ENCODE measurements at places on chromosomes 3 and 15.
A peak's percentile ranks its signal among the peaks of the same experiment; 100 is the strongest.

GRCh38 chr15:87743562-87743961, 513.0 kb downstream of the NTRK3 start:
- DNase-seq = no peak

GRCh38 chr3:52730681-52731080, 24.8 kb downstream of the SPCS1 start:
- no peak for DNase-seq

GRCh38 chr3:177337541-177338331, 140.5 kb upstream of the TBL1XR1 start:
- DNase-seq = peak; percentile 63

GRCh38 chr3:174951034-174951433, 91.9 kb downstream of the NAALADL2 start:
- DNase-seq = no peak

DNA sequence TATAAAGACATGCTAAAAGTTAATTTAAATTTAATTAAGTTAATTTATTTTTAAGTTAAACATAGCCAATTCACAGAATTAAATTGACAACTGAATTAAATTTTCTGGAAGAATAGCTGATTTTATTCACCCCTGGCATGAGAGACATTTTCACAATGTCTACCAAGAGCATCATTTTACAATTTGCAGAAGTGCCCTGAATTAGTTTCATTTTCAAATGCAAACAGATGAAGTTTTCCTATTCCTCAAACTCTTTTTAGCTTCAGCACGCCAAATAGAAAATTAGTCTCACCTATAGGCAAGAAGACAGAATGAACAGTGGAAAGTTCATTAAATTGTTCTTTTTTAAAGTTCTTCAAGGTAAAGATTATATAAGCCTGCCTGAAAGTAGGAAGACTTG, 259.3 kb downstream of the ZBBX start:
- DNase-seq = no peak

DNA sequence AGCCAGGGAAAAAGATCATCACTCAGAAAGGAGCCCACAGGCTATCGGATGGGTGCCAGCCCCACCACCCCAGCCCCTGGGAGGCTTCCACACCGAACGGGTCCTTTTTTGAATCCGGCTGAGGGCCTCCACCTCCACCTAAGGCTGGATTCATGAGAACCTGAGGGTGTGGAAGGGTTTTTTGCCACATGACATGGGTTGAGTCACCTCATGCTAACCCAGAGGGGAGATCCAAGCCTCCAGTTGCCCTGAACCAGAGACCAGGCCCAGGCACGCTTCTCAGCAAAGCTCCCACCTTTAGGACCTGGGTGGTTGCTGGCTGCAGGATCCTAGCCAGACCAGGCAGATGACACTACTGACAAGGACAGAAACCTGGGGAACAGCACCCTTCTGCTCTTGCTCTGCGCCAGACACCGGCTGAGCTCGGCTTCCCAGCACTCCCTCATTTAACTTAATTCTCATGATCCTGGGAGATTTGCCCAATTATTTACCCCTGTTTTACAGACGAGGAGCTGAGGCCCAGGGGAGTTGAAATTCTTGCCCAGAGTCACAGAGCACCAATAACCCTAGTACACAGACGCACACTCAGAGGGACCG, 25.6 kb downstream of the DUSP7 start:
- no peak for DNase-seq

DNA sequence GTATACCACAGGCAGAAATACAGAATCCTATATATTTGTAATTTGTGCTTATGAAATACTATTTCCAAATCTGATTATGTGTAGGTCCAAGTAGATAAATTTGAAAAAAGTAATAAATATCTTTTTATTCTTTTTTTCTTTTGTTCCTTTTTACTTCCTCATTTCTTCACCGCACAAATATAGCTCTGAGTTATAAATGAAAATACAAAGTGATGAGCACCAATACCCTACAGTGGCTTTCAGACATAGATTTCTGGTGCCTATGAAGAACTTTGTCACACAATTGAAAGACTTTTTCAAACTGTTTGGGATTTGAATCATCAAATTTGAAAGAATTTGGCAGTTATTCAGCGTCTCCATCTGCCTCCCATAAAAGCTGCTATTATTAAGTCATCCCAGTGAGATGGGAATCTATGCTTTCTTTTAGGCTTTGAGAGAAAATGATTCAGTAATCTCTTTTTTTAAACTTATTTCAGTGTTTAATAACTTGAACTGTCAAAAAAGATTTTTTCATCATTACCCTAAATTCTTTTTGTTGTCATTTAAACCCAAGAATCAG, 363.6 kb upstream of the GOLIM4 start:
- no peak for DNase-seq

DNA sequence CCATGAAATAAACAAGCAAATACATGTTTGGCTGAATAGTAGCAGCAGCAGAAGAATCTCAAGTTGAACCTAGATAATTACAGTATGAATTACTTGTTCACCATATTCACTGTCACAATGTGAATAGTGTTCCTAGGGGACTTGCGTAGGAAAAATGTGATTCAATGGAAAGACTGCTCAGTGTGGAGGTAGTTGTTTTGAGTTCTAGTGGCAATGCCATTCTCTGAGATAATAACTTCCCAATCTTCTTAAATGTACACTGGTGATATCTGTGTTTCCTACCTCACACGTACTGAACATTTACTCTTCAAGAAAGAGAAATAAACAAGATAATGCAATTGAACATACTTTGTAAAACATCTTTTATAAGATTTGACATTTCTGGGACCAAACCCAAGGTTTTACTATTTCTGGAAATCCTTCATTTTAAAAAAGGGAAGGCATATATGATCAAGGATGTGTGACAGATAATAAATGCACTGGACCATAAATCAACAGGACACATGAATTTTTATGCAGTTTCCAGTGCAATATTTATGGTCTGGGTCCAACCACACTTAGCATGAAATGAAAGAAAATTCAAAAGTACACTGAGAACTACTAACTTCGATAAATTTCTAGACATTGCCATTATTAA, 598.3 kb upstream of the ZNF385D start:
- DNase-seq = no peak

DNA sequence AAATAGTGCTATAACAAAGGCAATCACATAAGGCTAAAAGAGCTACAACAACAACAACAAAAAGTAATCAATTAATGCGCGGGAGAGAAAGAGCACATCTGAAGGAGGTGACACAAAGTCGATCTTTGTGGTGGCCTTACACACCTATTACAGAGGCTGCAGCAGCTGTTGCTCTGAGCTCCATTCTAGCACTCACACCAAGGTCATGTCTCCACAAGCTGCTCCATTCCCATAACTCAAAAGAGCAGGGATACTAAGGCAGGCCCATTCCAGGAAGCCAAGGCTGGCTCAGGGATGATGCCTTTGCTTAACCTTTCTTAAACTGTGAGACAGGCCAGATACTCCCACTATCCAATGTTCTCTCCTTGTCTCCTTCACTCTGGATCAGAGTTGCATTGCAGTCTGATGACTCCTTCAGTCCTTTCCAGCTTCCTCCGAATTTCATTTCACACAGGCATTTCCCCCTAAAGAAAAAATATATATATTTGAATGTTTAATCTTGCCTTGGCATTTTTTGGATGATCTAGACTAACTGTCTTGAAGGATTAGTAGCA, 52.7 kb downstream of the SNTN start:
- DNase-seq = no peak

DNA sequence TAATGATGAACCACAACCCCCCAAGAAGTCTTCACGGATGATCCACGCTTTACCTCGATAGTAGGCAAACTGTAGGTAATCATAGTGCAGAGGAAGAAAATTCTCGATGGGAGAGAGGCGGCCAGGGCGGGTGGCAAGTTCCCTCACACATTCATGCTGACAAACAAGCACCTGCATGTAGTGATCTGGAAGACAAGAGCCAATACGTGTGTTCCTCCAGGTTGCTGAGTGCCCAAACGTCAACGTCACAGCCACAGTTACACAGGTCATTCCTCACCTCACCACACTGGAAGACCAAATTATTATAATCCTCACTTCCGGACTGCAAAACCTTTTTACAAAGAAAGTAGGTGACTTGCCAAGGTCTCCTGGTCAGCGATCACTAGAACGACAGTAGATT, 131.8 kb downstream of the P3H2 start:
- no peak for DNase-seq

GRCh38 chr15:29050870-29051269, 165.1 kb downstream of the APBA2 start:
- DNase-seq = peak; percentile 3

GRCh38 chr15:44385344-44385942, 42.0 kb upstream of the CTDSPL2 start:
- no peak for DNase-seq

GRCh38 chr3:162353414-162353813, 856.8 kb downstream of the OTOL1 start:
- no peak for DNase-seq

DNA sequence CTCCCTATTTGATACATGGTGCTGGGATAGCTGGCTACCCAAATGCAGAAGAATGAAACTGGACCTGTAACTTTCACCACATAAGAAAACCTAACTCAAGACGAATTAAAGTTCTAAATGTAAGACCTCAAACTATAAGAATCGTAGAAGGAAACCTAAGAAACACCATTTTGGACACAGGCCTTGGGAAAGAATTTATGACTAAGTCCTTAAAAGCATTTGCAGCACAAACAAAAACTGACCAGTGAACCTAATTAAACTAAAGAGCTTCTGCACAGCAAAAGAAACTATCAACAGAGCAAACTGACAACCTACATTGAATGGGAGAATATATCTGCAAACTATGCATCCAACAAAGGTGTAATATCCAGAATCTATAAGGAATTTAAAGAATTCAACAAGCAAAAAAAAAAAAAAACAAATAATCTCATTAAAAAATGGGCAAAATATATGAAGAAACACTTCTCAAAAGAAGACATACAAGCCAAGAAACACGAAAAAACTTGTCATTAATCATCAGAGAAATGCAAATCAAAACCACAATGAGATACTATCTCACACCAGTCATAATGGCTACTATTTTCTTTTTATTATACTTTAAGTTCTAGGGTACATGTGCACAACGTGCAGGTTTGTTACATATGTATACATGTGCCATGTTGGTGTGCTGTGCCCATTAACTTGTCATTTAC, 37.0 kb downstream of the HDGFL3 start:
- DNase-seq = no peak

- no peak for DNase-seq
Measured at GRCh38 chr3:173826416-173826815, 428.9 kb downstream of the NLGN1 start.

DNA sequence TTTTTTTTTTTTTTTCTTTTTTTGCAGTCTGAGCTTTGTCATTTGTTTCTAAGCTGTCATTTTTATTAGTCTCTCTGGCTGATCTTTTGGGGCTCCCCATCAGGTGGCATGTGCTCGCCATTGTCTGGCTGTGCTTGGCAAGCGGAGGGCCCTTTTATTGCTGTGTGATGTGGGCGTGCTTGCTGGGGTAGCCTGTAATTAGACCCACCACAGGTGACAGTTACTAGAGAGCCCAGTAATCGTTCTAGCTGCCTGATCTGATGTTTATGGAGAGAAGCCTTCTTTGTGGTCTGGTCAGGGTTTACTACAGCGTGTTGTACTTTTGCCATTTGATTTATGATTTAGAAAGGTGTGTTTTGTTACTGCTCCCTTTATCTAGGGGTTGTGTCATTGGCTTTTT, 179.9 kb downstream of the MCTP2 start:
- DNase-seq = no peak

DNA sequence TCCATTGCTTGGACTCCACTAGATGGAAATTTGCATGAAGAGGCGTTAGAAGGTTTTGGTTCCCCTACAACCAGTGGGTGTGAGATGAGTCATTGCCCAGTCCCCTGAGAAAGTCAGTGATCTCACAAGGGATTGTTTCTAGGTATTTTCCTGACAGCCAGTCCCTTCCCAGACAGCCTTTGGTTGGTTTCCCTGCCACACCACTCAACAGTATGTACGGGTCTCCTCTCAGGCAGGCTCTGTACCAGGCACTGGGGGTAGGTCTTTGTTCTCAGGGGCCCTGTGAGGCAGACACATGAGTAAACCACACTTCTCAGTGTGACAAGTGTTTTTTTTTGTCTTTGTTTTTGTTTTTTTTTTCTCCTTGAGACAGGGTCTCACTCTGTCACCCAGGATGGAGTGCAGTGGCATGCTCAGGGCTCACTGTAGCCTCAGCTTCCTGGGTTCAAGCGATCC, 4.0 kb downstream of the LAMP3 start:
- no peak for DNase-seq

- DNase-seq = no peak
Measured at GRCh38 chr3:52088445-52089367, 32.3 kb upstream of the DUSP7 start.

GRCh38 chr3:188867691-188868265, 304.0 kb upstream of the TPRG1 start:
- DNase-seq = no peak

DNA sequence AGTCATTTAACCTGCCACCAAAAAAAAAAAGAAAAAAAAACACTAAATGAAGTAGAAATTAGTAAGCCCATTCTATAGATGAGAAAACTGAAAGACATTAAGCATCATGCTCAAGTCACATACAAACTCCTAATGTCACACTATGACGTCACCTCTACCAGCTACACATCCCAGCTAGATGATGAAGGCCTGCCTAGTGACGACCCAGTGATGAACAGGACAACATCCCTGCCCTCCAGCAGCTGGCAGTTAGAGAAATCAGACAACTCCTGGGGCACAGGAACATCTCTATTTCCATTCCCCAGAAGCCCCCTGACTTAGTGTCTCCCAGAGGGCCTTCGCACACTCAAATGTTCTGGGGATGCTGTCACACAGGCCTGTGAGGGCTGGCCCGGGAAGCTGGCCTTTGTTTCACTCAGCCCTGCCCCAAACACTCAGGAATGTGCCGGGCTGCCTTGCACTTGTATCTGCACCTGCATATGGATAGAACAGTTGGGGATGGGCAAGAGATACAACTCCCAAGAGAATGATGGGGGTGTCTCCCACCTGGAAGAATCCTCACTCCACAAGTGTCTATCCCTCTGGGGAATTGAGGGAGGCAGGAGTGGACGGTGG, 7.0 kb upstream of the HAPLN3 start:
- DNase-seq = no peak

GRCh38 chr3:143585720-143586456, 262.4 kb downstream of the SLC9A9 start:
- DNase-seq = no peak

DNA sequence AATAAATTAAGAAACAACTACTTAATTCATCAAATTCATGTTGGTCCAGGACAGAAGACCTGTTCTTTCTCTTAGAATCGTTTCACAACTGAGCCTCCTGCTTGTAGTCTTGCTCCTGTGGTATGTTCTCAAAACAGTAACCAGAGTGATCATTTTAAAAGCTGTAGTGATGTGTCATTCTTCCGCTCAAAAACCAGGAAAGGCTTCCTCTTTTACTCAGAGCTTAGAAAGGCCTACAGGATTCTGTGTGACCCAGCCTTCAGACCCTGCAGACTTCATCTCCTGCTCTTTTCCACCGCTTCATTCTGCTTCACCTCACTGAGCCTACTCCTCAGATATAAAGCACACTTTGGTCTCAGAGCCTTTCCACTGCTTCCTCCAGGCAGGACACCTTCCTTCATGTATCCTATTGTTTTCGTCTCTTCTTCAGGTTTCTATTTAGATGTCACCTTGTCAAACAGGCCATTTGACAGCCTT, 22.7 kb downstream of the ST6GAL1 start:
- peak; percentile 25 for DNase-seq

Data from CD4-positive, alpha-beta T cell treated with Interleukin-12 subunit alpha and Interleukin-12 subunit beta, for 1 hour (primary cell).